Kidney glomerular epithelial cell (primary cell): ENCODE measurements at places on chromosomes 16 and 17.

DNA sequence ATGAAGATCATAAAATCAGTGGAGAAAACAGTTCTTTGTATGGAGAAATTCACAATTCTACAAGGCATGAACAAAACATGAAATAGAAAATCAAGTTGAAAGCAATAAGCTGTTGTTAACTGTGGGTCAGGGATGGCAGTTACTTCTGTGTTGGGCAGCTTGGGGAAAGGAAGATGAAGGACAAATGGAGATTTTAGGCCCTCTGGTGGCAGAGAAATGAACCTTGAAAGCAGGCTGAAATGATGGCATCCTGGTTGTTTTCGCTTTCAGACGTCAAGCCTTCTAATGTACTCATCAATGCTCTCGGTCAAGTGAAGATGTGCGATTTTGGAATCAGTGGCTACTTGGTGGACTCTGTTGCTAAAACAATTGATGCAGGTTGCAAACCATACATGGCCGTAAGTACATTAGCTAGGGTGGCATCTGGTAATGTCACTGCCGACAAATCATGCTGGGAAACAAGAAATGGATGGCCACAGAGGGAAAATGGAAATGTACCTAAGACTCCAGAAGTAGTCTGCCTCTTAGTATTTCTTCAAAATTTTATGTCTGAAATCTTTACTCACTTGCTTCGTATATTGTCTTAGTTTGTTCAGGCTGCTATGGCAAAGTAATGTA, 108.9 kb downstream of the MAP2K6 start:
- DNase-seq, result peak; percentile 35

- DNase-seq, result no peak
Measured at GRCh38 chr16:79415983-79416640, 184.4 kb downstream of the MAF start.

- no peak for DNase-seq
Measured at GRCh38 chr17:42698736-42699414, 16.5 kb downstream of the CNTNAP1 start.

GRCh38 chr16:6453742-6454141, 878.9 kb upstream of the RBFOX1 start:
- DNase-seq, result no peak

DNA sequence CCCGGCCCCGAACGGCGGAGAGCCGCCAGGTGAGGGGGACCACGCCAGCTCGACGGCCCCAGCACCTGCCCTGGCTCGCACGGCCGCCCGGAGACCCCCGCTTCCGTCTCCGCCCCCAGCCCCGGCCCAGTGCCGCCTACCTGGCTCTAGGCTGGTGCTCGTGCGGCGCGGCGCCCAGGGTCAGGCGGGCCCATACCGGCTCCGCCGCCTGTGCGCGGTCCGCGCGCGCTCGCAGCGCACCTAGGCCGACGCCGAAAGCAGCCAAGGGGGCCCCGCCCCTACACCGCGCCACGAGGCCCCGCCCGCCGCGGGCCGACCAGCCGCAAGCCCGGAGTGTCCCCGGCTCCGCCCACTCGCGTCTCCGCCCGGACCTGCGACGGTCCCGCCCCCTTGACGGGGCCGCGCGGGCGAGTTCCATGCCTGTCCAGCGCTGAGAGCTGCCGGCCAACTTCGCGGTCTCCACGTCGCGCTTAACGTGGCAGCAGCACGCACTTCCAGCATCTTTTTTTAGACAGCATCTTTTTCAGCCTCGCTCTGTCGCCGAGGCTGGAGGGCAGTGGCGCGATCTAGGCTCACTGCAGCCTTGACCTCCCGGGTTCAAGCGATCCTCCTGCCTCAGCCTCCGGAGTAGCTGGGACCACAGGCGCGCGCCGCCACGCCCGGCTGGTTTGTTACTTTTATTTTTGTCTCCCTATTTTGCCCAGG, at the start of gene SLC25A39:
Gene SLC25A39, minus strand, starts transcription at position 253 of the 705 bp plus-strand sequence. CDS start 1,261 bp downstream, outside the sequence.
- peak; percentile 68 for DNase-seq

- DNase-seq, result no peak
Measured at GRCh38 chr17:13384626-13385025, 217.1 kb downstream of the HS3ST3A1 start.

- DNase-seq, result no peak
Measured at GRCh38 chr16:15993946-15994665, 44.7 kb downstream of the ABCC1 start.

GRCh38 chr16:79885320-79885719, 284.8 kb upstream of the MAF start:
- no peak for DNase-seq

DNA sequence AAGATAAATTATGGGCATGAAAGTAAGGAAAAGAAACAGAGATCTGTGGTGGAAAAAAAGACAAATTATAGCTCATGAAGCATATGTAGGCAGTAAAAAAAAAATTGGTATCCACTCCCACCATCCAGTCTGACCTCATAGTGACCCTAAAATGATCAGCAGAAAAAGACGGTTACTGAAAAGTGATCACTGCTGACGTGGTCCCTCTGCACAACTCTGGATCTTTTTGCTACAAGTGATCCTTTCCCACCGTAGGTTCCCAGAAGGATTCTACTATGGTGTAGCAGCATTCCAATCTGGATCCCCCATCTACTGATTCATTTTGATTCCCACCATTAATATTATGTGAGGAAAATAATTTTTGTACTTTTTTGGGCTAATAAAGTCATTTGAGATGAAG, 10.9 kb upstream of the CHST6 start:
- DNase-seq, result no peak

- no peak for DNase-seq
Measured at GRCh38 chr16:9340526-9341256, 249.2 kb downstream of the HAPSTR1 start.

GRCh38 chr17:82089723-82090548, 8.1 kb downstream of the FASN start:
- no peak for DNase-seq

- DNase-seq, result no peak
Measured at GRCh38 chr17:16911141-16911937, 60.6 kb downstream of the TNFRSF13B start.

DNA sequence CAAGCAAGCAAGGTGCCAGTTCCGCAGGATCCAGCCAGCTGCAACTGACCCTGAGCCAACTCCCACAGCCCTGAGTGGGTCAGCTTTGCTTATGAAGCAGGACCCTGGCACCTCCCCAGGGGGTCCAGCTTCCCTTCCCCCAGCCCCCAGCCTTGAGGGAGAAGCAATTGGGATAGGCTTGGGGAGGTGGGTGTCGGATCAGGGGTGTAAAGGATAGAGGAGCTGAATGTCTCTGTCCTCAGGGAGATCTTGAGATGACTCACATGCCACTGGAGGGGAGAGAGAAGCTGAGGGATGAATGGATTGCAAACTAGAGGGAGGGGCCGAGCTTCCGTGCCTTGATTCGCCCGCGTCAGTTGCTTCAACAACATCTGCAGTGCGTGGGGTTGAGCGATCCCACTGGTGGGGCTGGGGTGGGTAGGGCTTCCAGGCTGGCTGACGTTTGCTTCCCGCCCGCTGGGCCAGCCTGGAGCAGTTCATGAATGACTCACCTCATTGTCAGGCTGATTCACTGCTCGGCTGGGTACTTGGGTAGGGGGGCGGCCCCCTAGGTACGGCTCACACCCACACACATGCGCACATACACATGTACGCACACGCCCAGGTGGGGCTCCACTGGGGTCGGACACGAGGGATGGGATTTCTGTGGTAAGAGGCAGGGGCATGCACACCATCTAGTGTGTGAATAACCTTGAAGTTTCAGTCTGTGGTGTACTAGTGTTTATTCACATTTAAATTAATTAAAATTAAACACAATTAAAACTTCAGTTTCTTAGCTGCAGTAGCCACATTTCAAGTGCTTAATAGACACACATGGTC, 3.6 kb upstream of the HROB start:
- DNase-seq, result peak; percentile 95

DNA sequence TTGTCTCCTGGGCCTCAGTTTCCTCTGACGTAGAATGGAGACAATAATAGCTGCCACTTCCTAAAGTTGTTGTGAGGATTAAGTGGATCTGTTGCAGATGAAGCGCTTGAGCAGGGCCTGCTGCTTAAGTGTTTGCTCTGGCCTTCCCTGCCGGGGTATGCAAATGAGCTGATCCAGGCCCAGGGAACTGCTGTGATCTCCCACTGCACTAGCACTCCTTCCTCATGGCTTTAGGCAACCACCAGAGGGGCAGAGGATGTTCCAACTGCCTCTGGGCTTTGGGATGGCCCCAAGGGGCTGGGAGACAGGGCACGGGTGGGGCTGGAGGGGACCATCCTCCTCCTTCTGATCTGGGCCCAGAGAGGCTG, 6.2 kb downstream of the SBK1 start:
- no peak for DNase-seq

- DNase-seq, result no peak
Measured at GRCh38 chr16:54821731-54822130, 108.9 kb upstream of the IRX5 start.

- DNase-seq, result no peak
Measured at GRCh38 chr16:46898006-46898405, 13.8 kb downstream of the GPT2 start.

DNA sequence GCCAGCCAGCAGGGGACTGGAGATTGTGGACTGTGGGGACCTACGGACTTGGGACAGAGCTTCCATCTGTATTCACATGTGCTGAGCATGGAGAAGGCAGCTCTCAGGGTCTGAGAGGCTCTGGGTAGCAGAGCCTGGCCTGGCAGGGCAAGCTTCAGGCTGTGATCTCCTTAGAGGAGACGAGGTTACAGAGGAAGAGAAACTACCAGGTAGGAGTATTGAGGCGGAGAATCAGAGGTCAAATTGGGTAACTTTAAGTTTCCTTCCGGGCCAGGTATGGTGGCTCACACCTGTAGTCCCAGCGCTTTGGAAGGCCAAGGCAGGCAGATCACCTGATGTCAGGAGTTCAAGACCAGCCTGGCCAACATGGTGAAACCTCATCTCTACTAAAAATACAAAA, 8.8 kb downstream of the CTNS start:
- DNase-seq, result no peak

- no peak for DNase-seq
Measured at GRCh38 chr17:33756021-33756420, 462.9 kb upstream of the ASIC2 start.

DNA sequence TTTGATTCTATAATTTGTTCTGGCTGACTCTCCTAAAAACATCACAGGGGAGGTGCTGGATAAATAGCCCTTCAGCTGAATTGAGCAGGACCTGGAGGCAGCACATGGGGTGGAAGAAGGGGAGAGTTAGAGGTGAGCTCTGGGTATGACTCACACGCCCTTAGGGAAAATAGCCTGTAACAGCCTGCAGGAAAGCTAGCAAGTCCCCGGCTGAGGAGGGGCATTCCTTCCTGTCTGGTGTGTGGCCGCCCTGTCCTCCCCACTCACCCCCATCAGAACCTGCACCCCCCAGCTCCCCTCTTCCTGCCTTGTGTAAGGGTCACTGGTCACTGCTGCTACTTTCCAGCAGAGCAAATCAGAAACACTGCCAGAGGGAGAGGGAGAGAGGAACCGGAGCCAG, 187.4 kb downstream of the C16orf95 start:
- no peak for DNase-seq

GRCh38 chr16:64307431-64307830, 814.4 kb downstream of the CDH11 start:
- no peak for DNase-seq

GRCh38 chr16:10708969-10709368, 14.2 kb upstream of the TEKT5 start:
- no peak for DNase-seq

DNA sequence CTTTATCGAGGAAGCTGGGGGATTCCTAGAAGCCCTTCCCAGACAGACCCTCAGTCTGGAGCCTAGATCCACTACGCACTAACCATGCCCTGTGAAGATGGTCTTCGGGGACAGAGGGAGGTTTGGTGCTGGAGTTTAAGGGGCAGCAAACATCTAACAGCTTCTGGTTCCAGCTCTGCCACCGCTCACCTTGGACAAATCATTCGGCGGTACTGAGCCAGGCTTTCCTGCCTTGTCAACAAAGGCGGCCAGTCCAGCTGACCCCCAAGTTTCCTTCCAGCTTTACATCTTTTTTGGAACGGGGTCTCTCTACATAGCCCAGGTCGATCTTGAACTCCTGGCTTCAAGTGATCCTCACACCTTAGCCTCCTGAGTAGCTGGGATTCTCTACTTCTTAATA, 369 bp upstream of the GJD3 start:
- DNase-seq, result no peak

- DNase-seq, result no peak
Measured at GRCh38 chr16:29892458-29892813, 6.9 kb downstream of the SEZ6L2 start.

- DNase-seq, result no peak
Measured at GRCh38 chr17:17484451-17484899, 7.7 kb downstream of the MED9 start.

DNA sequence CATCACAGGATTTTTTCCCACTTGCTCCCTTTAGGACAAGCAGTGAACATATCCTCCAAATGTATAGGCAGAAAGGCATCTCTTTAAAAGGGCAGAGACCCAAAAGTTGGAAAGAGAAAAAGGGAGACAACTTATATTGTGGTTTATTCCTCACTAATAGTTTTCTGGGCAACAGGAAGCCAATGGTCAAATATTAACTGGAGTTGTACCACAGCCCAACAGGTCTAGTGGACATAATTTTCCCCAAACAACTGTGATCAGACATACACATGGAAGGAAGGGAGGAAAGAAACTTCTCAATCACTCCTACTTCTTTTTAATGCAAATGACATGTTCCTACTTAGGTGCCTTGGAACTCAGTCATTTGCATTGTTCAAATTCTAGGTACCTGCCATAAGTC, 78.4 kb downstream of the SOX9 start:
- peak; percentile 26 for DNase-seq
